ENCODE measurements at places on chromosomes 7 and 10.

DNA sequence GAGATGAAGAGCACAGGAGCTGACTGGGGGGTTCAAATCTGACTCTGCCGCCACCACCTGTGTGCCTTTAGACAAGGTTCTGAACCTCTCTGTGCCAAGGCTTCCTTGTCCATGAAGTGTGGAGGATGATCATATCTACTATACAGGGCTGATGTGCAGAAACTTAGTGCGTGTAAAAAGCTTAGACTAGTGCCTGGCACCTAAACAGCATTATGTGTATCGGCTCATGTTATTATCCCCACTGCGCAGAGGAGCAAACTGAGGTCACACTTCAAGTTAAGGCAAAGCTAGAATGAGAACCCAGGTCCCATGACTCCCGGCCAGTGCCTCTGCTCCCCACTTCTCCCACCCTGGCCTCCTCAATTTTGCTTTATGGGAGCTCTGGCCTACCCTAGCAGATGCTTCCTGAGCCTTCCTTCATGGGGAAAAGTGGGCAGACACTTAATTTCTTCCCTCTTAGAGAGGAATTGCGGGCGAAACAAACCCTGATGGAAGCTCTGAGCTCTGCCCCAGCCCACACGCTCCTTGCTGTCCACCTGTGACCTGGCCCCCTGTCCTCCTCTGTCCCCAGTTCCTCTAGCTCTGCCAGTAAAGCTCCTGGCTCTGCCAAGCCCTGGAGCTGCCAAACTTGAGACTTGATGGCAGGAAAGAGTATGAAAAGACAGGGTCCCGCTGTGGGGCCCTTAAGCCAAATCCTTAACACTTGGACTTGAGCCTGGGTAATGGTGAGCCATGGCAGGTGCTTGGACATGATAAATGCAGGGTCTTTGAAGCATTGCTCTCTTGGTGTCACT lies 71.0 kb downstream of the CDH23 start:
- DNase-seq: no peak

DNA sequence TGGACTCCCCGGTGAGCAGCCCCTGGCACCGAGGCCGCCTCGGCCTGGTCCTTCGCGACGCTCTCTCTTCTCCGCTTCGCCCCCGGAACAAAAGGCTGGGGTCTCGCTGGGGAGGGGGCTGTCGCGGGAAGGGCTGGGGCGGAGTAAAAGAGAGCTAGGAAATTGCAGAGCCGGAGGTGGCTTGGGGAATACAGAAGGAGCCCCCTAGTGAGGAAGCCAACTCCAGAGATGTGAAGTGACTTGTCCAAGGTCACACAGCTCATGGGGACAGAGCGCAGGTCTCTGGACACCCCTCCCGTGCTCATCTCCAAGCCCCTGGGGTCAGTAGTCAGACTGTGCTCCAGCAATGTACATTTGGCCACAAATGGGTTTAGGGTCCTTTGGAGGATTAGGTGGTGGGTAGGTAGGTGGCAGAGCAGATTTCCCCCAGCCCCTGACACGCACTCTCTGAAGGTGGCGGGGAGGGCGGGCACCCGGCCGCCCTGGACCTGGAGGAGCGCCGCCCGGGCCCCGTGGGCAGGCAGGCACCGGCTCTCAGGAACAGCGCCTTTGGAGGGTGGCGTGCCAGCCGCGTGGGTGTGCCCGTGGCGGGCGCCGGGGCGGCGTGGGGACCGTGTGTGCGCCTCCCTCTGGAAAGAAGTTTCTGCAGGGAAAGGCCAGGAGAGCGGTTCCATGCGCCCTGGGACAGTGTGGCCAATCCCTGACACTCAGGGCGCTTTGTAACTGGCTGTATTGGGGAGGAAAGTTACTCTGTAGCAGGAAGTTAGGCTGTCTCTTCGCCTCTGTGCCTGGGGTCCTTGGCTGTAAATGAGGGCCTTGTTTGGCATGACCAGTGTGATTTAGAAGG lies 910 bp downstream of the WIPF3 start:
- no peak for DNase-seq

- no peak for DNase-seq
These were observed 1.4 kb upstream of the TSPAN15 start for GRCh38 chr10:69449841-69450240.

DNA sequence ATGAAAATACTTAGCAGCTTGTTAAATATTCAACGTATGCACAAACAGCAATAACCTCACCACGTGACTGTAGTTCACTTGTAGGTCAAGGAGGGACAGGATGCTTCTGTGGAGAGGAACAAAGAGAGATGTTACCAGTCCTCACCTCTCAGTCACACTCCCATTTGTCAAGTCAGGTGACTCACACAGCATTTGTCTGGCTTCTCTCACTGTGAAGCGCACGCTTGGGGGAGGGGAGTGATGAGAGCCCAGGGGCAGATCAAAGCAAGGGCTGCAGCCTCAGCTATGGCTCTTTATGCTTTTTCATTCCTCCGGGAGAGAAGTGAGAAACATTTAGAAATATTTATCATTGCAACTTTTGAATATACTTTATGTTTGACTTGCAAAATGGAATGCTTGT lies 2.9 kb upstream of the RBM20 start:
- DNase-seq: no peak

- no peak for DNase-seq
These were observed 82.1 kb upstream of the IGFBP3 start for GRCh38 chr7:46003161-46003560.

DNA sequence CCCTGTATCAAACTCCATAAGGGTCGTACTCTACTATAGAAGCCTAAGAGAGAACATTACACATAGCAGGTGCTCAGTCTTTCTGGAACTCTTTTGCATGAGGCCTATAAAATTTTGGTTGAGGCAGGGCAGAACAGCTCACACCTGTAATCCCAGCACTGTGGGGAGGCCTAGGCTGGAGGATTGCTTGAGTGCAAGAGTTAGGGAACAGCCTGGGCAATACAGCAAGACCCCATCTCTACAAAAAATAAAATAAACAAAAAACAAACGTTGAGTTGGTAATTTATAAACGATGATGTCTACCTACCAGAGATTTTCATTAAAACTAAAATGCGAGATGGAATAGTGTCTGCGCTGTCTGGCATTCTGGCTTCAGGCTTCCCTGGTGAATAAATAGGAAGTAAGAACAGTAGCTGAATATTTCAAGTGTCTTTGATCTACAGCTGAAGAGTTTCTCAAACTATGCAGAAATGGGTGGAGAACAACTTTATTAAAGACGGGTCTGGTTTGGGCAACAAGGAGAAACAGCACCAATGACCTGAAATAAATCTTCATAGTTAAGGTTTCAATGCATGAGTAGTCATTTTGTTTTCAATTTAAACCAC lies 774 bp downstream of the PON2 start:
- no peak for DNase-seq

GRCh38 chr7:113071465-113071864 lies 15.2 kb downstream of the GPR85 start:
- no peak for DNase-seq

GRCh38 chr7:143490717-143491306 lies 13.1 kb downstream of the TAS2R41 start:
- no peak for DNase-seq

- DNase-seq: no peak
These were observed 79.2 kb downstream of the GLRX3 start for GRCh38 chr10:130215151-130215930.

- no peak for DNase-seq
These were observed 31.5 kb upstream of the KMT2E start for GRCh38 chr7:104982308-104983075.

GRCh38 chr7:71236230-71237105 lies 104.5 kb downstream of the GALNT17 start:
- DNase-seq: no peak

GRCh38 chr10:29389493-29389892 lies 100.6 kb downstream of the LYZL1 start:
- DNase-seq: no peak

- no peak for DNase-seq
These were observed 50.5 kb downstream of the CPVL start for GRCh38 chr7:29095631-29096445.

- no peak for DNase-seq
These were observed 182.9 kb downstream of the SORCS1 start for GRCh38 chr10:106981452-106982075.

DNA sequence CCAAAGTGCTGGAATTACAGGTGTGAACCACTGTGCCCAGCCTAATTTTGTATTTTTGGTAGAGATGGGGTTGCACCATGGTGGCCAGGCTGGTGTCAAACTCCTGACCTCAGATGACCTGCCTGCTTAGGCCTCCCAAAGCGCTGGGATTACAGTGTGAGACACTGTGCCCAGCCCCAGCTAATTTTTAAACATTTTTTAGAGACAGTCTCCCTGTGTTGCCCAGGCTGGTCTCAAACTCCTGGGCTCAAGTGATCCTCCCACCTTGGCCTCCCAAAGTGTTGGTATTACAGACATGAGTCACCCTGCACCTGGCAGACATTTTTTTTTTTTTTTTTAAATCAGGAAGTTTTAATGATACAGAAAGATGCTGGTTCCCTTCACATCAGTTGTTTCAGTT lies 15.5 kb downstream of the DENND10 start:
- DNase-seq: no peak

- DNase-seq: no peak
These were observed 232.9 kb downstream of the DYNC1I1 start for GRCh38 chr7:96005271-96005670.

- DNase-seq: no peak
These were observed 6.4 kb upstream of the RAMP3 start for GRCh38 chr7:45151131-45151684.

DNA sequence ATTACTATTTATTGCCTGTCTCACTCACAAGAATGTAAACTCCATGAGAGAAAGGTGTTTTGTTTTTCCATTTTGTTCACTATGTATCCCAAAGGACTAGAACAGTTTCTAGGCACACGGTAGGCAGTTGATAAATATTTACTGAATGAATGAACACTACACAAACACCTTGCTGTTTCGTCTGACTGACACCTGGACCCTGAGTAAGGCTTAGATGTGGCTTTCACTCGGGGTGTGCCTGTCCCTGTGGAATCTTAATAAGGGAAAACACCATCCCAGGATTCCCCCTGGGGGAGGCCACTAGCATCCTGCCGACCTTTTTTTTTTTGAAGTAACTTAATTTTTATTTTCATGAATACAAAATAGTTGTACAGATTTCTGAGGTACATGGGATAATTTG lies 66.6 kb upstream of the STEAP1B start:
- DNase-seq: no peak

GRCh38 chr10:21803374-21803773 lies 200.2 kb downstream of the DNAJC1 start:
- DNase-seq: no peak

GRCh38 chr7:37174460-37174859 lies 274.2 kb downstream of the ELMO1 start:
- DNase-seq: no peak

DNA sequence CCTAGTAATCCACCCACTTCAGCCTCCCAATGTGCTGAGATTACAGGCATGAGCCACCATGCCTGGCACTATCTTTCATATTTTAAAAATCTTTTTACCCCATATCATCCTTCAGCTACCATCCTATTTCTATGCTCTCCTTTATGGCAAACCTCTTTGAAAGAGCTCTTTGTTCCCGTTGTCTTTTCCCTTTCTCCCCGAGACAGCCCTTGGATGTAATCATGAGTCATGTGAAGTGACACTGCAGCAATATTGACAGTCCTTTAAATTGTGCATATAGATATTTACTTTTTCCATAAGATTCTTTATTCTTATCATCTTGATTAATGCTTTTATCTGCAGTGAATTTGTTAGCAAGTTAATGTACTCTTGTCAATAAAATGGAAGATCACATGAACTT lies 286.6 kb downstream of the ANKRD7 start:
- DNase-seq: no peak

GRCh38 chr7:37027557-37028341 lies 303.5 kb upstream of the AOAH start:
- DNase-seq: no peak

DNA sequence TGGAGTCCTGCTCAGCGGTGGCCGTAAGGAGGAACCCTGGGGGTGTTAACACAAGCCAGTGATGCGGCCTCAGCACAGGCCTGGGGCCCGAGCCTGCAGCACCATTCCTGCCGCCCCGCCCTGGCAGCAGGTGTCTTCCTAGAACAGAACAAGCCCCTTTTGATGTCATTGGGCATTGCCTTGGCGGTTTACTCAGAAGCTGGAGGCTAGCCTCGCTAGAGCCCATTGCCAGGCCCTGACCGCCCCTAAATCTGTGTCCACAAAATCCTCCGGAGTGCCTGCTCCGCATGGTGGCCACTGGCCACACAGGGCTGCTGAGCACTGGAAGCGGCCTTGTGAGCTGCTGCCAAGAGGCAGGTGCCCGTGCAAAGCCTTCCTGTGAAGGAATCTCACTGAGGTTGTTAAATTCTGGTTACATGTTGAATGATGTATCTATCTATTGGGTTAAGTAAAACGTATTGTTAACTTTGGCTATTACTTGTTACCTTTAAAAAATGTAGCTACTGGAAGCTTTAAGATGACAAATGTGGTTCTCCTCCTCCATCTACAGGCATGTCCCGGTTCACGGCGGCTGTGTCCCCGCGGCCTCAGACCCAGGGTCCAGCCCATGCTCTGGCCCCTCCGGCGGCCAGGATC lies 1.2 kb upstream of the INPP5A start:
- DNase-seq: no peak

Measured in stimulated activated CD8-positive, alpha-beta memory T cell treated with anti-CD3 and anti-CD28 coated beads, Interleukin-4, amount 100 ng/mL, for 1 hour (primary cell).